NCI-H226 (cell line): ENCODE measurements at places on chromosomes 3 and 15.
A peak's percentile ranks its signal among the peaks of the same experiment; 100 is the strongest.

GRCh38 chr3:183377307-183377959 lies 51.0 kb downstream of the MCF2L2 start:
- no peak for DNase-seq

- DNase-seq, result no peak
These were observed 28.6 kb downstream of the COLQ start for GRCh38 chr3:15492847-15493360.

GRCh38 chr3:10235551-10235950 lies 12.7 kb upstream of the TATDN2 start:
- DNase-seq, result no peak

DNA sequence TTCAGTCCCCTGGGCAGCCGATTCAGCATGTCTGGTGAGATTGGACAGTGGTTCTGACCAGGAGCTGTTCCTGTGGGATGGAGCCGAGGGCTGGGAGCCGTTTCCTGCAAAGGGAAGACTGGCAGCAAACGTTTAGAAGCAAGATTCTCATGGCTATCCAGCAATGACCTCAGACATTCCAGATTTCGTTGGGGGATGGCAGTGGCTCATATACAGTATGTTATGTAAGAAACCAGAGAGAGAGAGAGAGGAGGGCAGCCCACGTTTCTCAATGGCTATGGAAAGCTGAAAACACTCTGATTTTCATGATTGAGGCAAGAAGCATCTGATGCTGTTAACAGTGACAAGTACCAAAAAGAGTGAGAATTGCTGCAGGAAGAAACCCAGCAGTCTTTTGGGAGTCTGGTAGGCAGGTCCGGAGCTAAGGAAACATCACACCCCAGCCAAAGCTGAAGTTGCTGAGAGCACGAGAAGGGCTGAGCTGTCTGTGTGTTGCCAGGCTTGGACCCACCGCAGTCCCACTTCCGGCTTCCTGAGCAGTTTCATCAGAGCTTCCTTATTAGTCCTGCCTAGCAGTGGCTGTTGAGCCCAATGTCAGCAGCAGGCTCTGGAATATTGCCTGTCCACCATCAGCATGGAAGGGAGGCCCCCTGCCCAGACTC lies 25.6 kb upstream of the VPS8 start:
- peak; percentile 81 for DNase-seq

GRCh38 chr3:97350971-97351370 lies 413.6 kb upstream of the ARL6 start:
- DNase-seq, result no peak

DNA sequence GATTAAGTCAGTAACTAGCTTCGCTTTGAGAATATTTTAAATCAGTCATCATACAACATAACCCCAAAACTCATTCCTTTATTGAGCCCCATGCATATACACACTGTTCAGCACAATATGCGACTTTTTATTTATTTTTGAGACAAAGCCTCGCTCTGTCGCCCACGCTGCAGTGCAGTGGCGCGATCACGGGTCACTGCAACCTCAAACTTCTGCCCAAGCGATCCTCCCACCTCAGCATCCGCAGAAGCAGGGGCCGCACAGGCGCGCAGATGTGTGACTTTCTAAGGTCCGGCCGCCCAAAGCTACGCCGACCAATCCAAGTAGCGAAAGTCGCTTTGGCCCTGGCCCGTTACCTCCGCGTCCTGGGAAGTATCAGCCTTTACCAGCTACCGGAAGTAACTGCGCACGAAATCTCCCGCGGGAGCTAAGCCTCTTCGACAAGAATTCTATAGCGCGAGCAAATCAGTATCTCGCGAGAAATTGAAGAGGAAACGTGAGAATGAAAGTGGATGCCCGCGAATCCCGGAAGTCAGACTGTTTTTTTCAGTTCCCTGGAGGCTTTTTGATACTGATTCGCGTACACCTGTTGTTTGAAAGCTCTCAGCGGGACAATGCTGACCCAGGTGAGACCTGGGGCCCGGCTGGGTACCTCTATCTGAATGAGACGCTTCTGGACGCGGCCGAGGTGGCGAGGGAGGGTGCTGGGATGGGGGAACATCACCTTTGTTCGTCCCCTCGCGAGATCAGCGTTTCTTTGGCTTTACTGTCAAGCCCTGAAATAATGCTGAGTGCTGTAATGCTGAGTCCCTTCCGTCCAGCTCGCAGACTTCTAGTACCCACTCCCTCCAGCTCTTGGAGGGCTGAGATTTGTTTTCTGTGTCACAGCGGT lies at the start of the genes DHFR2 and NSUN3:
DHFR2 (minus strand) TSS at position 404 of the 892 bp plus-strand sequence. CDS start 1,405 bp downstream, outside the sequence.
NSUN3 (plus strand) TSS at position 549 of the 892 bp plus-strand sequence; CDS start at position 615, 66 bp downstream.
- DNase-seq, result peak; percentile 98

DNA sequence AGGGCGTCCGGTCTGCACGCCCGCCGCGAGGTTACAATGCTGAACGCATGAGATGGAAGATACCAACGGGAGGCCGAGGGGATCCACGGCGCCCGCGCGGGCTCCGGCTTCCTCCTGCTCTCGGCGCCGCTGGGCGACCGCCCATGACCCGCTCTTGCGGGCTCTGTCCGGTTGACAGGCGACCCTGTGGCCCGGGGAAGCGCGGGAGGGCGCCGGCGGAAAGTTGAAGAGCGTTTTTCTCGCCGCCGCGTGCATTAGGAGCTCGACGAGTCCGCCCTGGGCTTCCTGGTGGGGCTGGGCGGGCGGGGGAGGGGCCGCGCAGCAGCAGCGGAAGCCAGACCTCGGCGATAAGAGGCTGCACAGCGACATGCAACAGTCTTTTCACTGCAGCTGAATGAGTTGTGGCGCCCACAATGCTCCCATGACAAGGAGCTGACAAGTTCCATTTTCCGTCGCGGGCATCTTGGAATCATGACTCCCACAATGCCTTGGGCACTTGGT lies at the start of gene MBNL1:
MBNL1 (plus strand) TSS at position 375 of the 501 bp plus-strand sequence. CDS start 31,265 bp downstream, outside the sequence.
- DNase-seq, result peak; percentile 48

- DNase-seq, result no peak
These were observed 366.0 kb downstream of the PTPRG start for GRCh38 chr3:61927332-61927731.

- DNase-seq, result peak; percentile 28
These were observed 4.2 kb downstream of the RAP2B start for GRCh38 chr3:153166206-153166605.

- peak; percentile 85 for DNase-seq
These were observed 15.0 kb downstream of the PTH1R start for GRCh38 chr3:46892285-46893145.

- peak; percentile 22 for DNase-seq
These were observed 99.8 kb downstream of the TRIM69 start for GRCh38 chr15:44836094-44836493.

GRCh38 chr3:160720123-160720746 lies 35.8 kb upstream of the PPM1L start:
- DNase-seq, result no peak

GRCh38 chr15:89112341-89112971 lies 24.2 kb downstream of the ABHD2 start:
- no peak for DNase-seq

DNA sequence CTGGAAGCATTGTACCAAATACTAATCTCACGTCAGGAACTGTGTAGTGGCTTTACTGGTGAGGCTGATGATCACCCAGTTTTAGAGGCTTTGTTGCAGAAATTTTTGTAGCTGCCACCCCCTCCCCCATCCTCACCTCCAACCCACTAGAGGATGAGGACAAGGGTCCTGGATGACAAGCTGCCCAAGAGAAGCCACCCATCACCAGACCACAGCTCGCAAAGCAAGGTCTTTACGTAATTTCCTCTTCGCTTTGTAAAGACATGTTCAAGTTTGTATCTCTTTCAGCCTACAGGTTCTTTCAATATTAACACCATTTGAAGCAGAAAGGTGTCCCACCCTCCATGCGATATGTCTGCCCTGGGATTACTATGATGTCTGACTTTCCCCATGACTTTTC lies 74.2 kb downstream of the LDHAL6B start:
- DNase-seq, result no peak
